HFFc6 (cell line): ENCODE measurements at places on chromosomes 4 and X.

DNA sequence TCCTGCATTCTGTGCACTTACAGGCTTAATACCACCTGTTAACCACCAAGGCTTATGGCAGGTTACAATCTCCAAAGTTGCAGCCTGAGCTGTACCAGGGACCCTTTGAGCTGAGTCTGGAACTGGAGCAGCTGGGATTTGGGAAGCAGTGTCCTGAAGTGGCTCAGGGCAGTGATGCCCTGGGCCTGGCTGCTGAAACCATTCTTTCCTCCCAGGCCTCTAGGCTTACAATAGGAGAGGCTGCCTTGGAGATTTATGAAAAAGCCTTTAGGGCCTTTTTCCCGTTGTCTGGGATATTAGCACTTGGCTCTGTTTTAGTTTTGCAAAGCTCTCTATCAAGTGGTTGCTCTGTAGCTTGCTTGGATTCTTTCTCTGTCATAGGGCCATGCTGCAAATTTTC lies 154.3 kb upstream of the CASK start:
- DNase-seq = no peak

- DNase-seq = no peak
Measured at GRCh38 chrX:12693754-12694153, 97.5 kb upstream of the PRPS2 start.

- DNase-seq = no peak
Measured at GRCh38 chr4:6452116-6452896, 20.1 kb downstream of the PPP2R2C start.

- no peak for DNase-seq
Measured at GRCh38 chrX:115261148-115261547, 27.3 kb upstream of the LRCH2 start.

DNA sequence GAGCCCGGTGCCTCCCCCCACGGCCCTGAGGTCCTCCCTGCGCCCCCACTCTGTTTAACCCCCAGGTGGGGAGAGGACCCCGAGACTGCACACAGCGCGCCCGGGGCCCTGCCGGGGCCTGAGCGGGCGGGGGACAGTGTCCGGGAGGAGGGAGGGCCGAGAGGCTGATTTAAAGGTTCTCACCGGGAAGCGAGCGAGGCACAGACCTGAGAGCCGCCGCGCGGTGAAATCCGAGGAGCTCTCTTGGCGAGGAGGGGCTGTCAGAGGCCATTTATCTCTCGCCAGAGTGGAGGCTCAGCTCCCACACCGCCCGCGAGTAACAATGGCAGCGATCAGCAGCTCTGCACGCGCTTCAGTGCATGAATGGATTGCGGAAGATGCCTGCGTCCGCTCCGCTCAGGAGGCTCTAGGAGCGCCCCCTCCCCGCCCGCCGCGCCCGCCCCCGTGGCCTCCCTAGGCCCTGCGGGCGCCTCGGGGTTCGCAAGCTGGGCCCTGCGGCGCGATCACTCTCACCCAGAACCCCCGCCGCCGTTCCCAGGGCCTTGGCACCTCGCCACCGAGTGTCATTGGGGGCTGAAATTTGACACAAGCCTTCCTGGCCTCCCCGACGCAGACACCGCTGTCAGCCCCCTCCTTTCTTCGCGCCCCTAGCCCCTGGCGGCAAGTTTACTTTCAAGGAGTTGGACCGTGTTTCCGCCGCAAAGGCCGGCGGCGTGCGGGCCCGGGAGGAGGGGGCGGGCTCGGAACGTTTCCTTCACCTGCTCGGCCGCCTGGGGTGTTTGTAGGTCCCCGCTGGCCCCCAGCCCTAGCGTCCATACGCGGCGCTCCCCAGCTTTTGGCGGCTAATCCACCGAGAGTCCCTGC lies 48.7 kb upstream of the BCOR start:
- peak; percentile 7 for DNase-seq

GRCh38 chr4:78299565-78299972 lies 242.4 kb downstream of the FRAS1 start:
- DNase-seq = no peak

DNA sequence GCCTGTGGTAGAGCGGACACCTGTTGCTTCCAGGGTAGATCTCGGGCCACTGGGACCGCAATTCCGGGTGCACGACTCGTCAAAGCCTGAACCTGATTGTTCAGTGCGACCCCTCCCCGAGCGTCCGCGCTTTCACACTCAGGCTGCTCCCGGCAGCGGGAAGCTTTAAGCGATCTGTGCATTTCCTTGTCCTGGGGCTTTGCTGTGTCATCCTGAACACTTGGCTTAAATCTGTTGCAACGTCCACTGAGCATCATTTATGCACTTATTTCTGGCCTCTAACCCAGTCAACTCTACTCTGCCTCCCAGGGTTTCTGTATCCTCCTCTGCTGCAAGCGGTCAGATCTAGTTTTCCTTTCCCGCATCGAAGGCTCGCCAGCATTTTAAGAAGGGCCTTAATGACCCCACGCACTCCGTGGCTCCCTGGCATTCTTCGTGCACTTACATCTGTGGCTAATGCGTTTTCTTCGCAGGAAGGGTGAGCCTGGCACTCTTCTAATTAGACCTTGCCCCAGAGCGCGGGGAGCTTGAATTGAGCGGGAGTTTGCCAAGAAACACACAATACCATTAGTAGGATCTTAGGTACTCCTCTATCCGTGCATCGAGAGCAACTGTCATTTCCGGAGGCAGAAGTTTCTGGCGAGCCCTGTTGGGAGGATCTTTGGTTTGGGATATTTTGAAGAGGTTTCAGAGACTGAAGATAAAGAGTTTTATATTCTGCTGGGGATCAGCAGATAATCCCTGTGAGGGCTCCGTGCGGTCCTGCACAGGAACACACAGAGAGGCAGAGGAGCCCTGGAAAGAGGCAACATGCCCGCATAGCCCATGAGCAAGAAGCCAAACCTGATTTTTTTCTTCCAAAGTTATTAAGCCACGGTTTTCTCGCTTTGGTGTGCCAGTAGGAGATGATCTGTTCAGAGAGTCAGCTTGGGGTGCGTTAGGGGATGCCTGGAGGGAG lies 654 bp upstream of the DDIT4L start:
- peak; percentile 15 for DNase-seq

GRCh38 chrX:116204932-116205331 lies 34.4 kb downstream of the AGTR2 start:
- DNase-seq = no peak

DNA sequence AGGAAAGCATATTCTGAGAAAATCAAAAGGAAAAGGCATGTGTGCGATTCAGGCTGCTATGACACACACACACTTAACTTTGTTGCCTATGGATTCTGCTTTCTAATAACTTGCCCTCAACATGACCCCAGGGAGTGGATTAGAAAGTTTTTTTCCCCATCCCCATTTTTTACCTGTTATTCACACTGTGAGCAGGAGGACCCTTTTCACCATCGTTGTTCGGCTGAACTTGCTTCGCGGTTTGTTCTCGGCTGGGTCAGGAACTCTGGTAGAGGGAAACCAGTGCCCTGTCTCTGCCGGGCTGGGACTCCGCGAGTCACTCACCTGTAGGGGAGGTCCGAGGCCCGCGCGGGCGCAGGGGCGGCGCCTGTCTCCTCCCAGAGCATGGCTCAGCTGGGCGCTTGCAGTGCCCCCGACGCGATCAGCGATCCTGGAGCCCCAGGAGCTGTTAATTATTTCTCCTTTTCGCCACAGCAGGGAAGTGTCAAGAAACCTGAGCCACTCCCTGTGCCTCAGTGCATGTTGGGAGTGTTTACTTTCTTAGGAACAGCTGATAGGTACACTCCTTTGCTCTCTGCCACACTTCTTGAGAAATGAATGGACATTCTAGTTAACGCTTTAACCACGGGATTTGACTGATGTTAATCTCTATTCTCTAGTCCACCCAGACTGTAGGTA lies at the start of gene RASSF6:
Gene RASSF6 (minus strand): TSS at position 322 of the 678 bp plus-strand sequence. CDS start 8,641 bp downstream, outside the sequence.
- DNase-seq = no peak

DNA sequence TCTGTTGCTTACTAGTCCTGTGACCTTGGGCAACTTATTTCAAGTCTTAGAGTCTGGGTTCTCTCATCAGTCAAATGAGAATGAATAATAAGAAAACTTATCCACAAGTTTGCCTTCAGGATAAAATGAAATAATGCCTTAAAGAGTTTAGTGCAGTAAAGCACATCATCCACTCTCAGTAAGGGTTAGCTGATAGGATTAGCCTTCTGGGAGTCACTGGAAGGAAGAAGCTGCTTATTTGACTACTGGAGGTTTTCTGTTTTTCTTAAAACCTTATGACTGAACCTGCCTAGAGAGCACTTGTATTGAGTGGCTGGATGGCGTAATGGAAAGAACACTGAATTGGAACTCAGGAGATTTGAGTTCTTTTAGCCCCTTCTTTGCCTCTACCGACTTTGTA lies 1.8 kb downstream of the RNF128 start:
- DNase-seq = no peak

DNA sequence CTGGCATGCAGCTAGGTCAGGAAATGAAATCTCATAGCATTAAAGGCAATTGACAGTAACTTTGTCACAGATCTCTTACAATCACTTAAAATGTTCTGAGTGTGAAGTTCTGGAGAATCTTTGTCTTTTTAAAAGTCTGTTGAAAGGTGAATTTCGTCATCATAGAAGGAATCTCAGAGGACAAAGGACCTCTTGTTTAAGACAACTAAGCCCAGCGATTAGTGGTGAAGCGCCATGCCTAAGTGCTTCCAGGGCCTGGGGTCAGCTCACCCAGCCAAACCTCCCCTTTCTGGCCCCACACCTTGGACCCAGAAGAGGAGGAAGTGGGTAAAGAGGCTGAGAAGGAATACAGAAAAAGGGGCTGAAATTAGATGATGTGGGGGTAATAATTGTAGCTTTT lies 8.5 kb downstream of the FRMD7 start:
- DNase-seq = no peak

DNA sequence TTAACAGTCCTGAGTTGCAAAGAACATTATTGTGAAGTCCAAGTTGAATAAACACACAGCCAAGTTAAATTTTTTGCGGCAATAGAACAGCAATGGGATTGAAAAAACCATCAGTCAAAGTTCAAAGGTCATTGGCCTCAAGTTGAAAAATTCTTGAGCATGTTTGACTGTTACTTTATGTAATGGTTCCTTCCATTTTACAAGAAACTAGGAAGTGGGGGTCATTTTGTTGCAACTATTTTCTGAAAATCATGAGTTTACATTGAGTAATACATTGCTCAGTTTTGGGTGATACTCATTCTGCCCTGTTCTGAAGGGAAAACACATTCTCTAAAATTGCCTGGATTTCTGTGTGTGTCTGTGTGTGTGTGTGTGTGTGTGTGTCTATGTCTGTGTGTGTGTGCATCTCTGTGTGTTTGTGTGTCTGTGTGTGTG lies 5.2 kb upstream of the IRF2 start:
- DNase-seq = no peak
